ENCODE measurements at places on chromosomes 6 and 20. TPM values are rescaled to one million over a fixed set of nuclear protein-coding genes. Genes with fewer than 3 reads are reported as not detected.

KIAA0408 gene
- 0.55 TPM for total RNA-seq

JAG1 gene
- total RNA-seq = 21.9 TPM

HLA-DQA2 gene
- total RNA-seq = not detected

WFDC5 gene
- total RNA-seq = not detected

AGPAT4 gene
- total RNA-seq = 10.4 TPM

CST5 gene
- not detected for total RNA-seq

RALY gene
- total RNA-seq = 147 TPM

ASIP gene
- not detected for total RNA-seq

BTNL2 gene
- total RNA-seq = not detected

NKAIN2 gene
- 1.8 TPM for total RNA-seq

RBL1 gene
- total RNA-seq = 17.6 TPM

TBXT gene
- total RNA-seq = 0.22 TPM

Data from H7 (cell line).